ENCODE measurements at places on chromosomes 1 and 21.

DNA sequence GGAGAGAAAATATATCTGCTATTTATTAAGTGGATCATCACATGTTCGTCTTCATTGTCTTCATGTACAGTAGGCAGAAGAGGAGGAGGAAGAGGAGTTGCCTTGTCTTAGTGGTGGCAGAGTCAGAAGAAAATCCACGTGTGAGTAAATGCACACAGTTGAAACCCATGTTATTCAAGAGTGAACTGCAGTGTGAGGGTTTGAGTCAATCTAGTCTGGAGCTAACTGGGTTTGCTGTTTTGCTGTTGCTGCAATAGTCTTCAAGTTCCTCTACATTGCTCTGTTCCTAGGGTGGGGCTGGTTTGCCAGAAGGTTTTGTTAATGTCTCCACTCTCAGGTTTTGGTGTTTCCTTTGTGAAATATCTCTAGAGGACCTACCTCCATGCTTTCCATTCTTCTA, 3.1 kb upstream of the CD1A start:
- no peak for DNase-seq

GRCh38 chr21:39867198-39867650, at the start of gene PCP4:
PCP4 (plus strand) TSS chr21:39867438; CDS start chr21:39867502, 64 bp downstream.
- no peak for DNase-seq

DNA sequence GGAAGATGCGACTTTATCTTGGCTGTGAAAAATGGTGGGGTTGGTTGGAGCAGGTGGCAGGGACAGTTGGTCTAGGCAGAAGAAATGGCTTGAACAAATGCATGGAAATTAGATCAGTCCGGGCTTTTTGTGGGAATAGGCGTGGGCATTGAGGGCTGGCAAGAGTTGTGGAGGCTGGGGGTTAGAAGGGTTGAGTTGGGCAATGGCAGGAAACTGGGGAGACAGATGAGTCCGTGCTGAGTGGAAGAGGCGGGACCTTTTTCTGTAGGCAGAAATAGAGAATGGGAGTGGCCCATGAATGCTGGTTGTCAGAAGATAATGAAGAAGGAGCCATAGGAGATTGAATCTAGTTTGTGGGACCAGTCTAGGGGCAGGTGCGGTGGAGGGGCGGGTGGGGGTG, 6.9 kb downstream of the PDPN start:
- no peak for DNase-seq

- no peak for DNase-seq
Measured at GRCh38 chr1:207112616-207113296, 8.7 kb downstream of the C4BPA start.

- DNase-seq = no peak
Measured at GRCh38 chr21:20943561-20943997, 54.6 kb upstream of the NCAM2 start.

GRCh38 chr1:115302390-115302961, 35.6 kb downstream of the NGF start:
- DNase-seq = peak; percentile 66

DNA sequence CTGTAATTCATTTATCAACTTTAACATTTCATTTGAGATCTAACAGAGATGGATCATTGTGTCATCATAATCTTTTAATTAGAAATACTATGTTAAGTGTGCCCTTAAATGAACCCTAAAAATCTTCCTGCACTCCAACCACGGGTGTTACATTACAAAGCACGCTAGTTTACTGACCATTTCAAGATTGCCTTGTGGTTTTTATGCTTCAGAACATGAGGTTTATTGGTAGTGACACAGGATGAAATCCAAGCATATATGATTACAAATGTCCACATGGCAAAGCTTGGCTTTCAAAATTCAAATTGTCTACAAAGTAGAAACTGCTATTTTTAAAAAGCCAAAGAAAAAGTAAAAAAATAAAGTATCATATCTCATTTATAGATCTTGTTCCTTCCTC, 190.4 kb upstream of the USP25 start:
- DNase-seq = no peak
